ENCODE measurements at places on chromosomes 2 and 18.

- no peak for DNase-seq
Measured at GRCh38 chr2:190062601-190063000, at the start of gene MSTN. Gene MSTN, minus strand, starts transcription at chr2:190062729. Its CDS starts 133 bp downstream, at chr2:190062596.

GRCh38 chr18:33231474-33232317, 208.8 kb downstream of the CCDC178 start:
- DNase-seq: peak; percentile 68

DNA sequence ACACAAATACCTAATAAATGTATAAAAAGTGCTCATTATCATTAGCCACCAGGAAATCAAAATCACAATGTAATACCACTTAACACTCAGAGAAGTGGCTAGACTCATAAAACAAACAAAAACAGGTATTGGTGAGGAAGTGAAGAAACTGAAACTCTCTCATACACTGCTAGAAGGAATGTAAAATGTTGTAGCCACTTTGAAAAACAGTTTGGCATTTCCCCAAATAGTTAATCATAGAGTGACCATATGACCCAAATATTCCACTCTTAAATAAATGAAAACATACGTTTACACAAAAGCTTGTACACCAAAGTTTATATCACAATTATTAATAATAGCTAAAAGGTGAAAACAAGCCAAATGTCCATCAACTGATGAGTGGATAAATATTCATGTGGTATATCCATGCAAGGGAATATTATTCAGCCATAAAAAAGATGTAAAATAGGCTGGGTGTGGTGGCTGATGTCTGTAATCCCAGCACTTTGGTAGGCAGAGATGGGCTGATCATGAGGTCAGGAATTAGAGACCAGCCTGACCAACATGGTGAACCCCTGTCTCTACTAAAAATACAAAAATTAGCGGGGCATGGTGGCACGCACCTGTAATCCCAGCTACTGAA, 86.2 kb upstream of the COL5A2 start:
- DNase-seq: peak; percentile 61

GRCh38 chr2:40105593-40105992, 326.5 kb upstream of the THUMPD2 start:
- peak; percentile 49 for DNase-seq

DNA sequence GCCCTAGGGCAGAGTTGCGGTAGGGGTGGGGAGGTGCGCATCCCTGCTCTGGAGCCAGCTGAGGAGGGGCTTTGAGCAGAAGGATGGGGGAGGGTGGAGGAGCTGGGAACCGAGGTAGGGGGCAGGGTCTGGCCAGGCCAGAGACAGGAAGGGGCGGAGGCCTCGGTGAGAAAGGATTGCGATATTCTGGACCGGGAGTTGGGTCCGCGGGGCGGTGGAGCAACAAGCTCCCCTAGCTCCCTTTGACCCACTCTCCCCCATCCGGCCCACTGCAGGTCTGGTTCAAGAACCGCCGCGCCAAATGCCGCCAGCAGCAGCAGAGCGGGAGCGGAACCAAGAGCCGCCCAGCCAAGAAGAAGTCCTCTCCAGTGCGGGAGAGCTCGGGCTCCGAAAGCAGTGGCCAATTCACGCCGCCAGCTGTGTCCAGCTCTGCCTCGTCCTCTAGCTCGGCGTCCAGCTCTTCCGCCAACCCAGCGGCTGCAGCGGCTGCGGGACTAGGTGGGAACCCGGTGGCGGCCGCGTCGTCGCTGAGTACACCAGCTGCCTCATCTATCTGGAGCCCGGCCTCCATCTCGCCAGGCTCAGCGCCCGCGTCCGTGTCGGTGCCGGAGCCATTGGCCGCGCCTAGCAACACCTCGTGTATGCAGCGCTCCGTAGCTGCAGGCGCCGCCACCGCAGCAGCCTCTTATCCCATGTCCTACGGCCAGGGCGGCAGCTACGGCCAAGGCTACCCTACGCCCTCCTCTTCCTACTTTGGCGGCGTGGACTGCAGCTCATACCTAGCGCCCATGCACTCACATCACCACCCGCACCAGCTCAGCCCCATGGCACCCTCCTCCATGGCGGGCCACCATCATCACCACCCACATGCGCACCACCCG, 4.8 kb downstream of the OTX1 start:
- no peak for DNase-seq

DNA sequence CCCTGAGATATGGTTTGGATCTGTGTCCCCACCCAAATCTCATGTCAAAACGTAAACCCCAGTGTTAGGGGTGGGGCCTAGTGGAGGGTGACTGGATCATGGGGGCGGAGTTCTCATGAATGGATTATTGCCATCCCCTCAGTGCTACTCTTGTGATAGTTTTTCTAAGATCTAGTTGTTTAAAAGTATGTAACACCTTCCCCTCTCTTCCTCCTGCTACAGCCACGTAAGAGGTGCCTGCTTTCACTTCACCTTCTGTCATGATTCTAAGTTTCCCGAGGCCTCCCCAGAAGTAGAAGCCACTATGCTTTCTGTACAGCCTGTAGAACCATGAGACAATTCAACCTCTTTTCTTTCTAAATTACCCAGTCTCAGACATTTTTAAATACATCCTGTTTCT, 16.9 kb downstream of the PUM2 start:
- DNase-seq: no peak

DNA sequence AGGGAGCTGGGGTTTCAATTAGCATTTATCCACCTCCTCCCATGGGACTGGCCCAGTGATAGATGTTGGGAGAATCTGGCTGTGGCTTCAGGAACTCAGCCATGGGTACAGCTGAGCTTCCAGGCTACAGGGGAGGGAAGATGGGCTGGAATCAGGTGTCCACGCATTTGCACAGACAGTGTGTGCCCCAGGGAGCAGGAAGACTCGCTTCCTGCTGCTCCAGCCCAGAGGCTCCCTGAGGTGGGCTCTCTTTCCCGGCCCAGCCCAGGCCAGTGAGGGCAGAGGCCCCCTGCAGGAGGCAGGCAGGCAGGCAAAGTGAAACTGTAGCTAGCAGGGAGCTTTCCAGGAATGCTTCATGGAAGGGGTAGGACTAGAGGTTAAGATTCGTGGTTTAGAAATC, 28.7 kb downstream of the DYSF start:
- no peak for DNase-seq

GRCh38 chr18:32439241-32439640, 31.4 kb downstream of the GAREM1 start:
- no peak for DNase-seq

- no peak for DNase-seq
Measured at GRCh38 chr2:174902506-174903263, 102.5 kb downstream of the CHN1 start.

GRCh38 chr2:147049957-147050356, 794.9 kb upstream of the ACVR2A start:
- DNase-seq: no peak

DNA sequence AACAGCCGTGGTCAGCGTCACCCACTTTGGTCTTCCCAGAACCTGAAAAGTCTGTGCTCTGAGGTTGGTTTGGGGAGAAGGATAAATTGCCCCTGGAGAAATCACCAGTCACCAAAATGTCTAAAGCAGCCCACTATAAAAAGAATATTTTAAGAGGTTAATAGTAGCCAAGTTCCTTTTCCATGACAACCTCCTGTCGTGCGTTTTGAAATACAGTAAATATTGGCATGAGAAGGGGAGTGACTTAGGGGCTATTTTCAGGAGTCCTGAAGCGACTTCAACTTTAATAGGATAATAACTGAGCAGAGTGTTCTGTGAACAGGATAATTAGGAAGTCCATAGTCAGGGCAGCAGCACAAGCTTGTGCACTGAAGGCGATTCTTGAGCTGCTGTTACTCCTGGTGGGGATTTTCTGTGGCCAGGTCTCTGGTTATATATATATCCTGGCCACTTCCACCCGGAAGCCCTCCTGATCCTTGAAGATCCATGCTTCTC, 49.3 kb downstream of the RNF144A start:
- no peak for DNase-seq

DNA sequence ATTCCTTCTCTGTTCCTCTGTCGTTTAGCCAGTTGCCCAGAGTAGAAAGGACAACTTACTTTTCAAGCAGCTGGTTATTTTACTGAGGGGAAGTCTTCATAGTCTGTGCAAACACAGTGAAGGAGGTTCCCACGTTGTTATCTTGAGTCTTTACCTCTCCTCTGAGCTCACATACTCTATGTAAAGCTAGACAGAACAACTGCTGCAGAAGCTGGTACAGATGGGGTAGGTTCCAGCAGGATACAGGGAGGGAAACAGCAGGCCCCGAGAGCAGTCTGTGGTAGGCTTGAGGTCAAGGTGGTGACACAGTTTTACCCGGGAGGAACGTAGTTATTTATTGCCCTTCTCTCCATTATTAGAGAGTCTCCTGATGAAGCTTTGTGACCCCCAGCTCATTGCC, 93.4 kb upstream of the LDLRAD4 start:
- no peak for DNase-seq

GRCh38 chr2:133171393-133172004, 396.8 kb downstream of the NCKAP5 start:
- DNase-seq: peak; percentile 73

- peak; percentile 80 for DNase-seq
Measured at GRCh38 chr18:44887227-44887631, 206.5 kb downstream of the SETBP1 start.

DNA sequence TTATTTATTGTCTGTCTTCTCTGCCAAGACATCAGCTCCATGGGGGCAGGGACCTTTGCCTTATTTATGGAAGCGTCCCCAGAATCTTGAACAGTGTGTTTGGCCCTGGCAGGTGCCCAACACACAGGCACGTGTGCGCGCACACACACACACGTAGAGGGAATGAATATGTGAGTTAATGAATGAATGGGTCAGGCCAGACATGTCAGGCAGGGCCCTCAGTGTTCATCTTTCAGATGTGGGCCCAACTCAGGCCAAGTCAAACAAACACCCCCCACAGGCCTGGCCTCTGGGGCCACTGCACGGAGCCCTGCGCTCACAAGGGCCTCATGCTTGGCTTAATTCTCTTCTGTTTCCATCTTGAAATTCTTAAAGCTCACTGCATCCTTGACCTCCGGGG, 54.1 kb downstream of the DYSF start:
- no peak for DNase-seq

- peak; percentile 80 for DNase-seq
Measured at GRCh38 chr2:201854841-201855240, 48.5 kb downstream of the CDK15 start.

DNA sequence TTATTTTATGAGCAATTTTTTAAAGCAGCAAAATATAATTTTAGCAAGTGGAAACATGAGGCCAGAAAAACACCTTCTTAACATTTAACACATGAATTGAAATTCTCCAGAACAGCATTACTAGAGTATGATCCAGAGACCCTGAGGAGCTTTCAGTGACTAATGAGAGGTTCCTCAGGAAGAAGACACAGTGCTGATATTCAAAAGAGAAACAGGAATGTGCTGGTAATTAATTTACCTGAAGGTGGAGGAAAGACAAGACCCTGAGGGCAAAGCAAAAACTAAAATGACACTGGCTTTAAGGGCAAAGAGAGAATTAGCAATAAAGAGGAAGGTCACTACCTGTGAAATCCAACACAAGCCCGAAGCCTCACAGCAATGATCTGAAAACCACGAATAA, 97.0 kb downstream of the CDH2 start:
- DNase-seq: no peak

- no peak for DNase-seq
Measured at GRCh38 chr2:33336036-33336625, 140.3 kb upstream of the RASGRP3 start.

Measured in fibroblast of skin of back (primary cell).